ENCODE measurements at places on chromosomes 4 and X. TPM values are rescaled to one million over a fixed set of nuclear protein-coding genes. Genes with fewer than 3 reads are reported as not detected.

The PGM2 gene
- 35.5 TPM for total RNA-seq

The AR gene
- 7.5 TPM for total RNA-seq

The NKX3-2 gene
- 0.10 TPM for total RNA-seq

The COL25A1 gene
- total RNA-seq, result 8.6 TPM

Data from skin of body (tissue), 3 donors.